Anterior cingulate cortex (tissue), 58 donors: ENCODE measurements at places on chromosomes 12 and 14.

DNA sequence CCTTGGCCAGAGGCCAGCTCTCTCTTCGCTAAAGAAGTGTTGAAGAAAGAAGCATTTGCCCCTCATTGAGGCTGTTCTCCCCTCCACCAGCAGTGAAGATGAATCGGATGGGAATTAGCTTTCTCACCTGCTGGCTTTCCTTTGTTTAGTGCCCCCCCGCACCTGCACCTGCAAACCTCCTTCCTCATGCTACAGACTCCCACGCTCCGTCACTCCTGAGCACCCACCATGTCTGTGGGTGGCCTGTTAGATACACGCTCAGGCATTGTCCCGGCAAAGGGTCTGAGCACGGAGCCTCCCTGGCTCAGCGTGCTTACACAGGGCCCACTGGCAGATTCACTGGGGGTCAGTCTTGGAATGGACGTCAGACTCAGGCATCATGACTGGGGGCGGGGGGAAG is 121.6 kb downstream of the GLT1D1 start:
- no peak for DNase-seq

DNA sequence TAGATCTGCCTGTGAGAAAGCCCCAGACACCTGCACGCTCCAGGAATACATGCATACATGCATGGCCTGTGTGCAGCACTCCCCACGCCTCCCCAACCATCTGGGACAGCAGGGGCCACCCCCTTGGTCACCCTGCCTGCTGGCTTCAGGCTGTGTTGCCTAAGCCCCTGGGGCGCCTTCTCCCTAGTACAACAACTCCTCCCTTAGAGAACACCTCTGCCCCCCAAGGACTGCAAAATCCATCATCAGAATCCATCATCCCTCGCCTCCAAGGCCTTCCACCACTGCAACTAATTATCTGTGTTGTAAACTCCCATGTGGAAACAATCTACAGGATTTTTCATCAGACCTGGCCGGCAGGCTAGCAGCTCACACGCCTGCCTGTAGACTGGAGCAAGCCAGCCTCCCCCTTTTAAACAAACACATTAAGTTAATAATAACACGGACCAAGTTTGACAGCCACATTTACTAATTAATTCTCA is 36.8 kb downstream of the ZFP36L1 start:
- DNase-seq, result no peak

- no peak for DNase-seq
Measured at GRCh38 chr12:9404469-9405260, 196.5 kb upstream of the PZP start.

DNA sequence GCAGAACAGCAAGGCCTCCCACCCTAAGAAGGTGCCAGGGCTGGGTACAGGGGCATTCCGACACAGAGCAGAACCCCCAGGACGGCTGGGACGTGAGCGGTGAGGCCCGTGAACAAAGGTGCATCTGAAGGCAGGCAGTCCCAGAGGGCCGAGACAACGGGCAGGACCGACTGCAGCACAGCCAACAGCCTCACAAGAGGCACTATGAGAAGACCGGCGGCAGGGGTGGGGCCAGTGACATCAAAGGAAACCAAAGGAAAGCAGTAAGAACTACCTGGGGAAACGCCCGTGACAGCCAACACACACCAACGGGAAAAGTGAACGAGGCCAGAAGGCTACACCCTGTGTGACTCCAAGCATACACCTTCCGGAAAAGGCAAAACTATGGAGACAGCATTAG is 9.1 kb downstream of the BTBD6 start:
- no peak for DNase-seq
